ENCODE measurements at places on chromosomes 11 and 22.

DNA sequence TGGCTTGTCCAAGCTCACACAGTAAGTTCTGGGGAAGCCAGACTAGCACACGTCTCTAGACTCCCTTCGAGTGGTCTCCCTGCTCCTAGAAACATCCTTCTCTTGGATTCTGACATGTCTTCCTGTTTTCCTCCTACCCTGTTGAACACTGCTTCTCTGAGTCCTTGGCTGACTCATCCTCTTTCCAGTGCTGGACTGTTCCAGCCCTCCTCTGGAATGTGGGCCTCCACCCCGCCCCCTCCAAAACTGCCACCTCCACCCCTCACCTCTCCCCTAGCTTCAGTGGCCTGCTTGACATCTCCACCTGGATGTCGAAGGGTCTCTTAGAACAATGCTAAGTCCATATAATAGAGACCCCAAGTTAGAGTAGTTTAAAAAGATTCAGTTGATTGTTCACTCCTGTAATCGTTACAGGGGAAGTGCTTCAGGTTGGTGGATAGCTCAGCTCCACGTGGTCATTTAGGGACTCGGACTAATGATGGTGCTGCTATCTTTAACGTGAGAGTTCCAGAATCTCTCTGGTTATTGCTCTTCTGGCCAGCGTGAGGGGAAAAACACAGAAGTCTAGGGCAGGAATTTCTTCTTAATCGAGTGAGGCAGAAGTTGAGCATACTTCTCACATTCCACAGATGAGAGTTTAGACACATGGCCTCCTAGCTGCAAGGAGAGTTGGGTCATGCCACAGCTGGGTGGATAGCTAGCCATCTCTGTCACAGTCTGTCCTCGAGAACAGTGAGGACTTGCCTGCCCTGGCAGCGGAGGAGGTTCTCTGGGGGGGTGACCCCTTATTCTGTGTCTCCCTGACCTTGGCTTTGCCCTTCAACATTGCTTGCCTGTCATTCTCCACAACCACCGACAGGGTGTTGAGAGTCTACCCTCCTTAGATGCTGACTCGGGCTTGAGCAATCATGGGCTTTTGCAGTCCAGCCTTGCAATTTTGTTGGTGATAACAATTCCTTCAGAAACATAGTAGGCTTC, 4.7 kb upstream of the C11orf96 start:
- DNase-seq: peak; percentile 64

DNA sequence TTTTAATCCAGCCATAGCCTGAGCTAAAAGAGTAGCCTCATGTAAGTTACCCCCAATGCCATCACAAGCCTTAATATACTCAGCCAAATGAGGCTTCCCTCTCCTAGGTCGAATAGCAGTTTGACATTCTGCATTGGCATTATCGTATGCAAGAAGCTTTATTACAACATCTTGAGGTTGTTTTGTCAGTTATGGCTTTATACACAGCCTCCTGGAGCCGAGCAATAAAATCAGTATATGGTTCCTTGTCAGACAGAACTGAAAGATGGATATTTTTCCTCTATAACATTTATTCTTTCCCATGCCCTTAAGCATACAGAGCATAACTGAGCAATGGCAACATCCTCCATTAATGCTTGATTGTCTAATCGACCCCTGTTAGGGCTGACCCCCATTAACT, 5.4 kb upstream of the DNAJB13 start:
- no peak for DNase-seq

DNA sequence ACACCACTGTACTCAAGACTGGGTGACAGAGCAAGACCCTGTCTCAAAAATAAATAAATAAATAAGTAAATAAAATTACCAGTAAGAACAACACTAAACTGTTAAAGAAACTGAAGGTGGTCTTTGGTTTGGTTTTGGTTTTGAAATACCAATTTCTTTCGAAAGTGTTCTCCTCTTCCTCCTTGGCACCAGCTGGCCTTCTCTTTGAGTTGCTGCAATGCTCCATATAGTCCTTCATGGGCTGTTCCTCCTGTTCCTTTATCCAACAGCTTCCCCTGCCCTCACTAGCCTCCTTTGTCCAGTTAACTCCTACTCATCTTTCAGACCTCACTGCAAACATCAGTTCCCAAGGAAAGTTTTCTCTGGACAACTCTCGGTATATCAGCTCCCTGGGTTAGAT, 5.0 kb upstream of the UVRAG start:
- DNase-seq: peak; percentile 63

- DNase-seq: no peak
Measured at GRCh38 chr22:20076627-20077172, 3.3 kb upstream of the DGCR8 start.

DNA sequence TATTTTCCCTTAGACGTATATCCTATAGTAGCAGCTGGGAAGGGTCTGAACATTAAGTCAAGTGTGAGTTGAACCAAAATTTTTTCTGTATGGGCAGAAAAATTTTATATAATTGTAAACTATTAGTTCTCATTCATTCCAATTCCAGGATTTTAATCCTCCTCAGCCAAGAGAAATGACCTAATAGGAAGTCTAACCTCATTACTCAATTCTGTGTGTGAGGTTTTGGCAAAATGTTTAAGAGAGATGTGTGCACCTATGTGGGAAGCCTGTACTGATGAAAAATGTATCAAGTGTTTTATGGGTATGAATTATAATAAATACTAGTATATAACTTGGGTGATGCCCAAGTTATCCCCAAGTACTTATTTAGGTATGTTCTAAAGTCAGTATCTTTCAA, 311.6 kb upstream of the PITPNB start:
- no peak for DNase-seq

- no peak for DNase-seq
Measured at GRCh38 chr11:131908316-131908715, 537.9 kb downstream of the NTM start.

DNA sequence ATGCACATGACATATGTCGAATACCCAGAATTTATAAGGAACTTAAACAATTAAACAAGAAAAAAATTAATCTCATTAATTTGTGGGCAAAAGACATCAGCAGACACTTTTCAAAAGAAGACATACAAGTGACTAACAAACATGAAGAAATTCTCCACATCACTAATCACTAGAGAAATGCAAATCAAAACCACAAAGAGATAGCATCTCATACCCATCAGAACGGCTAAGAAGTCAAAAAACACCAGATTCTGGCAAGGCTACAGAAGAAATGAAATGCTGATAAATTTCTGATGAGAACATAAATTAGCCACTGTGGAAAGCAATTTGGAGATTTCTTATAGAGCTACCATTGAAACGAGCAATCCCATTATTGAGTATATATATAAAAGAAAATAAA, 210.6 kb upstream of the LUZP2 start:
- no peak for DNase-seq

DNA sequence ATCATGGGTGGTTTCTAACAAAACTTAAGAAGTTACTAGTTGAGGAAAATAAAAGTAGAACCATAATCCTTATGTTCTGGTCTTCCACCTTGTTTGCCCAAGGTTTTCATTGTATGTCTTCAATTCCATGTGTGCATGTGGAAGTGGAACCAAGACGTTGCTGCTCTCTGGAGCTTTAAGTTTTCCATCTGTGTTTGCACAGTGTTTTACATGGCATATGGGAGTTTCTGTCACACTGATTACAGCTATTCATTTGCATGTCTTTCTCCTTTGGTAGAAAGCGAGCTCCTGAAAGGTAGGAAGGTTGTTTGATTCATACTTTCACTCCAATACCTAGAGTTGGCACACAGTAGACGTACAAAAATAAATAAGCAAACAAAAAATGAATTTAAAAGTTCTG, 112.6 kb upstream of the LUZP2 start:
- no peak for DNase-seq

DNA sequence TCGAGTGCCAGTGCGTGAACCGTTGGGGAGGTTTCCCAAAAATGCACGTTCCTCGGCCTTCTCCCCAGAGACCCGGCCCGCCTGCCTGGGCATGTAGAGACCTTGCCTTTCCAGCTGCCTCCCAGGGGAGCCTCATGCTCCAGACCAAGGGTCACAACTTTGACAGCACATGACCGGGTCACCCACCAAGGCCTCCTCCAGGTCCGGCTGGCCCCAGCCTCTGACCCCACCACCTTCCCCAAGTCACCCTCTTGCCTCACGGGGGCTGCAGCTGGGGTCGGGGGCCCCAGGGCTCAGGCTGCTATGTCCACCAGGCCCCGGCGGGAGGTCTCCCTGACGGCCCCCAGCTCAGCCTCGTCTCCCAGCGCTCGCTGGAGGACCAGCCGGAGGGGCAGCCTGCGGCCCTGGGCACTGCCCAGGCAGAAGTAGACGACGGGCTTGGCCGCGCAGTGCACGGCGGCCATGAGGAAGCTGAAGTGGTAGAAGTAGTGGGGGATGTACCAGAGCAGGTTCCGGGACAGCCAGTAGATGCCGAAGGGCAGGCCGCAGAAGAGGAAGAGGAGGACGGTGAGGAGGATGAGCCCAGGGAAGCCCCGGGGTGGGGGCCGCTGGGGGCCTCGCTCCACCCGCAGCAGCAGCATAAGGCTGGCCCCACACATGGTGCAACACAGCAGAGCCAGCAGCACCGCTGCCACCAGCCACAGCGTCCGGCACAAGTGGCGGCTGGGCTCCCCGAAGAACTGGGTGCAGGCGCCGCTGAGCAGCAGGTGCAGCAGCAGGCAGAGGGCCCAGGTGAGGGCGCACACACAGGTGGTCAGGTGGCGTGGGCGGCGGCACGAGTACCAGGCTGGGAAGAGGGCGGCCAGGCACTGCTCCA, 4.4 kb downstream of the MRGPRE start:
- no peak for DNase-seq

GRCh38 chr11:79514290-79514689, 73.5 kb upstream of the TENM4 start:
- DNase-seq: no peak

DNA sequence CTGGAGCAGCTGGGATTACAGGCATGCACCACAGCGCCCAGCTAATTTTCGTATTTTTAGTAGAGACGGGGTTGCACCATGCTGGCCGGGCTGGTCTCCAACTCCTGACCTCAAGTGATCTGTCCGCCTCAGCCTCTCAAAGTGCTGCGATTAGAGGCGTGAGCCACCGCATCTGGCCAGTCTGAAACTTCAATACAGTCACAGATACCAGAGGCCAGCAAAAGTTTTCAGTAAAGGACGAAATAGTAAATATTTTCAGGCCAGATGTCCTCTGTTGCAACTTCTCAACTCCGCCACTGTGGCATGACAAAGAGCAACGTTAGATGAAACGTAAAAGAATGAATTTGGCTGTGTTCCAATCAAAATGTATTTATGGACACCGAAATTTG, 403.6 kb downstream of the MN1 start:
- no peak for DNase-seq

DNA sequence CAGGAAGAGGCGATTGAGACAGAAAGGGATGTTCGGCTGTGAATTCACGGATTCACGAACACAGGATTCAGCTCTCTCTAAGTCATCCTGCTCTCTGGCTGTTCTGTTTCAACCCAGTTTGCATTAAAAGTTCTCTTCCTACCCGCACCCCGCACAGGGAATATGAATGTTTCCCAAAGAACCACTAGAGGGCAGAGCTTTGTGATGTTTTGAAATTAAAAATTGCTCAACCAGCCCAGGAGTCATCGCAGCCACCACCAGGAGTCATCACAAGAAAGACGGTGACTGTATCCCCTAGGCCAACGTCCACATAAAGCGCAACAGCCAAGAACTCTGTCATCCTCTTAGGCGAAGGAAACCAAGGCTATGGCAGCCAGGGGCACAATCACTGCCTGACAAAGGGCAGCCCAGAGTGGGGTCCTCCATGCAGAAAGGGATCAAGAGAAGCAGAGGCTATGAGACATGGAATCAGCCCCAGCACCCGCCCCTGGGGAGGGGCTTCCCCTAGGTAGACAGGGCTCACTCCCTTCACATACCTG, 122.4 kb downstream of the WT1 start:
- peak; percentile 88 for DNase-seq

GRCh38 chr11:44176546-44177213, 81.2 kb downstream of the EXT2 start:
- no peak for DNase-seq

DNA sequence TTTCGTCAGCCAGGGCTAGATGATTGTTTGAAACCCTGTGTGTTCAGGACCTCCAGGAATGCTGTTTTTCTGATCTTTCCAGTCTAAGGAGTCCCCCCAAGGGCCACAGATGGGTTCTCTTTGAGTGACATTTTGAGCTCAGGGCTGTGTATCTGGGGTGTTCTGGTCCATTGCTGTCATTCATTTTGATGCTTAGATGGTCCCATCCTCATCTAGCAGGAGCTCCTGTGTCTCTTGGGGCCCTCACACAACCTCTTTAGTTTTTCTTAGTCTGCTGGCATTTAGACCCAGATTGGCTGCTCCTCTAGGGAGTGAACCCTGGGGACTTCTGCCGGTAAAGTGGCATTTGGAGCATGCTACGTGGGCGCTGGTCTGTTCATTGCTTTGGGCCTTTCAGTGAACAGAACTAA, 39.1 kb downstream of the MED15 start:
- no peak for DNase-seq

DNA sequence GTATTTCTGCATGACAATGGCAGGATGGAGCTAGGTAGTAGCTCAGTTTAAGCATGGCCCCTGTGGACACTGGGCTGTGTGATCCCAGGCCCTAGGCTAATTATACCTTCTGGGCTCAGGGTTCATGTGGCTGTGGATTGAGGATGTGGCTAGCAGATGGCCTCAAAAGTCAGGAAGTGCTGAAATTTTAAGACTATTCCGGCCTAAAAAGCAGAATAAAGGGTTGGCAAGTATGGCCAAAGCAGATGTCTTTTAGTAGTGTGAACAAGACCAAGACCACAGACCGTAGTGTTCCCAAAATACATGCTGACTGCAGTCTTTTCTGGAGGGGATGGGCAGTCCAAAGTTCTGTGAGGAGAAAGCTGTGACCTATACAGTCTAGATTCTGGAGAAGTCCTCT, 115.7 kb upstream of the RAG2 start:
- no peak for DNase-seq

- DNase-seq: no peak
Measured at GRCh38 chr11:70296681-70297080, 26.2 kb downstream of the PPFIA1 start.

DNA sequence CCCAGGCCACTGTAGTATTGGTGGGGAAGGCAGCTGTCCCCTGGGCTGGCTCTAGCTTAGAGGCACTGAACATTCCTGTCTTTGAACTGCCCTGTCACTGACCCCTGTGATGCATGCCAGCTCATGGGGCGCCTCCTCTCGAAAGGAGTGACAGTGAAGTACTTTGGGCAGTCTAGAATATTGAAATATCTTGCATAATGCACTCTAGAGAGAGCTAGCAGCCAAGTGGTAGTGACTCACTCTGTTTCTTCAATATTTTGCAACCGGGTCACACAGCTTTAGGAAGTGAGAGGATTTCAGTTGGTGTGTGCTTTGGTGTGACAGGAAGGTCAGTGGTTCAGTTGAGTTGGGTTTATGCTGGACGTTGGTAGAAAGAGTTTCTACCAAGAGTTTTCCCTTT, 35.5 kb upstream of the ST14 start:
- peak; percentile 96 for DNase-seq

DNA sequence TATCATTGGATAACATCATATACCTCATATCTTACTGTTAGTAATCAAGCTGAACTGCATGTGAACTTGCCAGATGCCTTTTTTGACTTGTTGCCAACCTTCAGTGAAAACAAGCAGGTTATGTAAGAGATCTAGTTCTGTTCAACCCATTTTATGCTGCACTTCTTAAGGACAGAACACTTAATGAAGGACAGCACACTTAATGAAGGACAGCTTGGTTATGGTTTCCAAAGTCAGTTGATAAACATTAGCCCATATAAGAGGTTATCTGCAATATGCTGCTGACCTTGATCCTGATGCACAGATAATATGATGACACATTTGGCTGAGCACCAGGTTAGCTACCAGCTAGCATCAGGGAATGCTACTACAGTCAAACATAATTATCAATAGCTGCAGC, 358.7 kb upstream of the PDGFD start:
- DNase-seq: no peak

GRCh38 chr11:90630176-90630575, 407.3 kb upstream of the CHORDC1 start:
- no peak for DNase-seq
